Activated CD4-positive, alpha-beta T cell treated with anti-CD3 and anti-CD28 coated beads, Interleukin-2, amount 10 ng/mL, durations not matched to agents 7 days and 5 days (primary cell): ENCODE measurements at places on chromosomes 2 and 18.

- no peak for DNase-seq
Measured at GRCh38 chr2:139730197-139730596, 950.0 kb upstream of the NXPH2 start.

DNA sequence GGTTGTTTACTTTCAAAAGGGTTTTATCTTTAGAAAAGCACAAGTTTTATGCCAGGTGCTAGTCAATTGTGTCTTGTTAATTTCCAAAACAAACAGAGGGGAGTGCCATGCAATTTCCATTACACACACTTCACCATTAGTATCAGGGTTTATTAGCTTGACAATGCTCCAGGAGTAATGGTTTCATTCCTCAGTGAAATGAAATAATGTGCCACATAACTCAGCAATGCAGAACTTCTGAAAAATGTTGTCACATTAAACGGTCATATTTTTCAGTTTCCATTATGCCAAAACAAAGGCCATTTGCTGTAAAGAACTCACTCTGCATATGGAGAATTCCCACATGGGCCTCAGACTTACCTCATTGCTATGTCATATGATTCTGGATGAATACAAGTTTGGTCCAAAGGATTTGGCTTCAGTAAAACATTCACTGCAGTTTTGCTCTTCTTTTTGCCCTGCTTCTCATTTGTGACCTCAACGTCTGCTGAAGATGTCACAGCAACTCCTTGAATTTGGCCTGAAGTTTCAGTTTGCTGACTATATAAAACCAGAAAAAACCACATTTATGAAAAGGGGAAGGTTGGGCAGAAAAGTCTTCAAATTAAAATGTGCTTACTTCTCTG lies 198.2 kb downstream of the SRBD1 start:
- no peak for DNase-seq

GRCh38 chr2:158179660-158180059 lies 78.0 kb downstream of the UPP2 start:
- no peak for DNase-seq

- no peak for DNase-seq
Measured at GRCh38 chr2:40123746-40124145, 328.1 kb downstream of the SLC8A1 start.

DNA sequence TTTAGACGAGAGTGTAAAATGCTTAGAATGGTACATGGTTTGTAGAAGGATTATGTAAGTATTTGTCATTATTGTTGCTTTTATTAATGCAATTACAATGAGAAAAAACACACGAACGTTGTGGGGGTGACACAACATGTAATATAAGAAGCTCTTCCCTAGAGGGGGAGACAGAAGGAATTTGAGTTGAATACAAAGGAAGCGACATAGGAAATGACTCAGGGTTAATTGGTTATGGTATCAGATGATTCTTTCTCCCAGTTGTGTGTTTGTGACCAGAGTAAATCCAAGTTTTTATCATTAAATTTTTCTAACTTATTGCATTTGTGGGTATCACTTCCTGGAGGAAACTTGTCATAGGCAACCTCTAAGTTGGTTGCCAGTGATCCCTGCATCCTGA lies 625.6 kb upstream of the CDH2 start:
- DNase-seq: no peak

- peak; percentile 81 for DNase-seq
Measured at GRCh38 chr2:219177552-219178376, at the start of gene RETREG2. TSS of gene RETREG2 (plus strand) at chr2:219178275. CDS start at chr2:219178353, 78 bp downstream.

DNA sequence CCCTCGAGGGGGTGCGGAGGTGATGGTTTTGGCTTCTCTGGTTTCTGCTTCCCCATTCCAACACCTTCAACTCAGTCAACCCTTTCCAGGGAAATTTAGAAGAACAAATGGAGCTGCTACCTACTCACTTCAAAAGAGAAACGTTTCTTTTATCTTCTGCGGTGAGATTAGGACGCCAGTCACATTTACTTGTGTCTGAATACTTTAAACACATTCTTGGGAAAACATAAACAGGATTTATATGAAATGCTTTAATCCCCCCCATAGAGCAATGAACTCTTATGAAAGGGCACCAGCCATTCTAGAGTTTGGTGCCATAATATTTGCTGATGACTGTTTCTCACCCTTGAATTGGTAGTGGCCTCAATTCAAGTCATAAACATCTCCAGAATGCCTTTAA lies 253.2 kb upstream of the APCDD1 start:
- no peak for DNase-seq

DNA sequence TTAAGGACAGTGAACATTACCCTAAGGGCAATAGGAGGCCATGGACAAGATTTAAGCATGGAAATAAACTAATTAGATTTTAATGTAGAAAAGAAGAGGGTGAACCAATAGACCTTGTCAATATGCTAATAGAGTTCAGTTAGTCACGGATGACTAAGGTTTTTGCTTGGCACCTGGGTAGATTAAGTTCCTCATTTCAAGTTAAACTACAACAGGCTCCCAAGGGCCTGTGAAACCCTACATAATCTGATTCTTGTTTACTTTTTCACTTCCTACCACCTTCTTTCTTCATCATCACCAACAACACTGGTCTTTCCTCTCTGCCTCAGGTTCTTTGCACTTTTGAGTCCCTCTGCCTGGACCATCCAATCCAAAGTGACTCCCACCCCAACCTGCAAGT lies 14.8 kb downstream of the SP110 start:
- DNase-seq: no peak

DNA sequence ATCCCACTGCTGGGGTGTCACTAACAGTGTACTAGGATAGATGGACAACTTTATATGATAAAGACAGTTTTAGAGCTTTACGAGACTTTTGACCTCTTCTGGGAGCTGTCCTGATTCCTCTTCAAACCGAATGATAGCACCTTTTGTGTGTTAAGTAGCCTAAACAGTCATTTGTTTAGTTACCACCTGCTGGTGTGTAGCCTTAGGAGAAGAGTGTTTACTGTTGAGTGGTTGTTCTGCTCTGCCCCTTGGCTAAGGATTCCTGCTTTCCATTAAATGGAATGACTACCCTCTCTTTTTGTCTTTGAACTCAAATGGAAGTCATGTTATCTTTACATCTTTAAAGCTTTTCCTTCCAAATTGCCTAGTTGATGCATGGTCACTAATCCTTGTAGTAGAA lies 28.0 kb upstream of the MGAT5 start:
- no peak for DNase-seq

DNA sequence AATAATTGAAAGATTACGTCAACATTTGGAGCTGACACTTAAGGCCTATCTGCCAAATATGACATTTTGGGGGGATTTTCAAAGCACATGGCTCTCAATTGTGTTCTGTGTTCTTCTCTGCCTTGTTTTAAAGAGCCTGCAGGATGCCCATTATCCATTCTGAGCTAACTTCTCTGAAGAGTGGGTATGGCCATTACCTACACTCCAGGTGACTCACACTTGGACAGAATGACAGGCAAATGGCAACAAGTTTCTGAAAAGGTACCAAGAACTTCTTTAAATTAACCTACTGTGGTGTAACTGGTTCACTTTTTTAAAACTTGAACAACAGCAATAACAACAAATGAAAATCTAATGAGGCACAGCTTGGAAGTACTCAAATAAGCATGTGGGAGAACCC lies 834.9 kb upstream of the SLC39A10 start:
- DNase-seq: no peak

- DNase-seq: no peak
Measured at GRCh38 chr2:134360745-134361487, 107.0 kb downstream of the MGAT5 start.

GRCh38 chr18:50286391-50287027 lies 983 bp downstream of the CXXC1 start:
- DNase-seq: no peak

DNA sequence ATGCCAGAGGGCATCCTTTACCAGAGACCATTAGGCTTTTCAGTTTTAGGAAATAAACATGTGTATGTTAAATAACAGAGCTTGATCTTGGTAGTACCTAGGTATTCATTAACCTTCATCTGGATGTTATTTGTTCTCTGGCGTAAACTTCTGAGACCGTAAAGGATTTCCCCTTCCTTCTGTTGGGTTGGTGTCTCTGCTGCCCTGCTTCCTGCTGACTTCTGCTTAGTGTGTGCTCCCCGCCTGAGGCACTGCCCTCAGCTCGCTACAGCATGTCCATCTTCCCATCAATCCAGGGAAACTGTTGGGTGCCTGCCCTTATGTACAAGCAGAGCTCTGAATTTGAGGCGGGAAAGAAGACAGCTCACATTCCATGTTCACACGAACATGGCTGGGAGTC lies 177.9 kb downstream of the TPGS2 start:
- DNase-seq: no peak

- DNase-seq: no peak
Measured at GRCh38 chr2:111024496-111024895, 96.2 kb upstream of the BCL2L11 start.

DNA sequence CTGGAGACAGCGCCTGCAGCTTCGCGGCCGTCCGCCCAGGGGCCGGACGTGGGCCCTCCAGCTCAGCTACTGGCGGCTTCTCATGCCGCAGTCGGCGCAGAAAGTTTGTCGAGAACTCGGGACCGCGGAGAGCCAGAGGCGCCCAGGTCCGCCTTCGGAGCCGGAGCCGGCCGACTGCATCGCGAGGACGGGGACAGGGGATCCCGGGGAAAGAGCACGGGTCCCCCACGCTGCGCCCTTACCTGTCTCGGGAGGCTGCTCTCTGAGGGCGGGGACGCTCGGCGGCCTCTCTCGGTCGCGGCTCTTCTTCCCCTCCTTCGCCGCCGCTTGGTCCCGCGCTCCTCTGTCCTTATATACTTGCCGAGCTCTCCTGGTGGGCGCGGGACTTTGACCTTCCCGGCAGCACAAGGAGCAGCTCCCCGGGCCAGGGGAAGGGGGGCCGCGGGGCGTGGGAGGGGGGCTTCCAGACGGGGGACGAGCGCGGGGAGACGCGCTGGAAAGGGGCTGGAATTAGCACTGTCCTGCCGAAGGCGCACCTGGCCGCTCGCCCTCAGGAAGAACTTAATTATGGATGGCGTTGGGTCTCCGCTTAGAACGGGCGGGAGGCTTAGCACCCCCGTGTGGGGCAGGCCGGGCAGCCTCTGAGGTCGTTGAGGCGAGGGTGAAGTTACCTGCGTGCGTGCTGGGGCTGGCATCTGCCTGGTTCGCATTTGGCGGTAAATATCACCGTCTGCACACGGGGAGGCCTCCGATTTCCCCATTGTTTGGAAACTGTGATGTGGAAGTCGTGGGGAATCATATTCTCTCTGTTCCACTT lies at the start of gene POMC:
TSS of gene POMC (minus strand) at position 325 of the 817 bp plus-strand sequence. CDS start 3,808 bp downstream, outside the sequence.
- peak; percentile 30 for DNase-seq

DNA sequence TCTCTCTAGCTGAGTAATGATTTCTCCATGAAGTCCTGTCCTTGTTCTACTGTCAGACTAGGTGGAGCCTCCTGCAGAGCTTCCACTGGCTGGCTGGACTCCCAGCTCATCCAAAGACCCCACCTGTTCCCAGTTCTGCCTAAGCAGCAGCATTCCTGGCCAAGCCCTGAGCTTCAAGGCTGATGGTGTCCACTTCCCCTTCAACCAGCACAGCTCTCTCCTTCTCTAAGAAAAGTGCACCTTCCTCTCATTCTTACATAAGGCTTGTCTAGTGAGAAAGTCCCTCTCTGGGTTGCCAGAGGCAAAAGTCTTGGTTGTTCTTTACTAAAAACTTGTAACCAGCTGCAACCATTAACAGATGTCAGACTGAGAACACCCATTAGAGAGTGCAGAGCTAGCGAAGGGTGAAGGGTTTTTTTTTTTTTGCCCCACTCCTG lies 58.9 kb downstream of the CXCR4 start:
- no peak for DNase-seq

DNA sequence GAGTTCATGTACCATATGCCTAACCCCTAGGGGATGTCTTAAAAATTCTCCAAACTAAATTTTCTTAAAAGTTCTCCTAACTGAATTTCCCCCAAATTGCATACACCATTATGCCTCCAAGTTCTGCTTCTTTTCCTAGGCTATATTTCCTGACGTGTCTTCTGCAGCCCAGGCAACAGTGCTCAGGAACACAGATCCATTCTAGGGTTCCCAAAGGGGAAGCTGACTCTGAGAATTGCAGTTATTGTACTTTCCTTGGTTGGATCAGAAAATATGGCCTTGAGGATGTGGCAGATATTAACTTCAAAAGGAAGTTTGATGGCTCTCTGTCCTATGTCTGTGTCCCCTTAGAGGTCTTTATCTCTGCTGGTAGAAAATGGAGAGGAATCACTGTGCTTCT lies 124.3 kb downstream of the TMEM17 start:
- DNase-seq: no peak

DNA sequence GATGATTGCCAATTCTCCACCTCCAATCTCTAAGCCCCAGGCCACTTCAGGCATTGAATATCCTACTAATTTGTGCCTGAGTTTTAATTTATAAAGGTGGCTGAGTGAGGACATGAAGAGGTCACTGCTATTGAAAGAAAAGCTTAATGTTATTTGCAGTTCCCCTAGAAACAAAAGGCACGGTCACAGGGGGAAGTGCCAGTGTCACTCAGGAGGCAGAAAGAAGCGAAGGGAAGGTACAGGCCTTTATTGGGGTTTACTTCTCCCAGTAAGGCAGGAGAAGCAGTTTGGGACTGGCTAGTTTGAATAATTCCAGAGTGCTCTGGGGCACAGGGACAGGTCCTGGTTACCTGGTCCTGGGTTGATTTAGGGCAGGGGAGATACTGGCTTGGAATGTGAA lies 1.7 kb upstream of the ABHD1 start:
- DNase-seq: no peak

GRCh38 chr2:56449449-56449860 lies 265.7 kb downstream of the CCDC85A start:
- no peak for DNase-seq

GRCh38 chr2:213766465-213766901 lies 482.2 kb downstream of the SPAG16 start:
- no peak for DNase-seq

GRCh38 chr2:21118302-21118920 lies 5.4 kb upstream of the TDRD15 start:
- peak; percentile 18 for DNase-seq

- no peak for DNase-seq
Measured at GRCh38 chr2:212547716-212548454, 9.3 kb upstream of the ERBB4 start.

GRCh38 chr18:73462092-73462491 lies 594.3 kb upstream of the NETO1 start:
- no peak for DNase-seq

DNA sequence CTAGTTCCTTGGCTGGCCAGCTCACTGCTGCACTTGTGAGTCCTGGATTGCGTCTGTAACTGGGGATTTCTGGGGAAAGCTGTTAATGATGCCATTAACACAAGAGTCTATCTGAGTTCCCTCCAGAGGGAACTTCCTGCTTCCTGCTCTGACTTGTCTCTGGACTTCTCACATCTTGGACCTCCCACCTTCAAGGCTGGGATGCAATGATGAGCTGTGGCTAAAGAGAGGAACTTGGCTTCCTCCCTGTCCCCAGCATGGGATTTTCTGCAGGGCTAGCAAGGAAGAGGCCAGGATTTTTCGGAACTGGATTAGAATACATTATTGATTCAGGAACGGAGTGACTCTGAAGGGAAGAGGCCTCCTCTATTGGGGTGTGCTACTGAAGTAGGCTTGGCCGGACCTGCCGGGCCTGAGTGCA lies 155.5 kb downstream of the CLIP4 start:
- no peak for DNase-seq
